ENCODE measurements at places on chromosomes 3 and 15. TPM values are rescaled to one million over a fixed set of nuclear protein-coding genes. Genes with fewer than 3 reads are reported as not detected.
A peak's percentile ranks its signal among the peaks of the same experiment; 100 is the strongest.

Gene IL20RB
- 1.3 TPM for total RNA-seq

GRCh38 chr3:153614563-153614962 is 452.5 kb downstream of the RAP2B start:
- peak; percentile 78 for DNase-seq

- DNase-seq, result no peak
Observed at GRCh38 chr15:44034334-44034733, 160.7 kb downstream of the FRMD5 start.

- DNase-seq, result no peak
Observed at GRCh38 chr3:108833611-108834010, 11.0 kb downstream of the TRAT1 start.

DNA sequence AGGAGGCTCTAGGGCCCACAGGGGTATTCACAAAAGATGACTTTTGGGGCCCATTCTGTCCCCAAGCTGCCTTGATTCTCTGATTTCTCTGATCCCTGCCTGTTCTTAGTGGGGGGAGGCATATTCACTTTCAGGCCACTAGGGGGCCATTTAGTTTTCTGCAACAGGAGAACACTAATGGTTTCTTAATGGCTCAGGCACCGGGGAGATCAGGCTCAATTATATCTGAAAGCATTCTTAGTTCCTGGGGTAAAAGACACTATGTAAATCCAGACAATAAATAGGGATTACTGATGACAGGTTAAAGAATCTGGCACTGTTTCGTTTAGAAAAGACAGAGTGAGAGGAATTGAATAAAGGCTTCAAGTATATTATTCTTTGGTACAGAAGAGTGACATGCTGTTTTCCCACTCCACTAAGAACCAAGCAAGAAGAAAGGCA is 2.5 kb upstream of the INAFM2 start:
- peak; percentile 53 for DNase-seq

Gene MYRIP
- total RNA-seq, result not detected

DNA sequence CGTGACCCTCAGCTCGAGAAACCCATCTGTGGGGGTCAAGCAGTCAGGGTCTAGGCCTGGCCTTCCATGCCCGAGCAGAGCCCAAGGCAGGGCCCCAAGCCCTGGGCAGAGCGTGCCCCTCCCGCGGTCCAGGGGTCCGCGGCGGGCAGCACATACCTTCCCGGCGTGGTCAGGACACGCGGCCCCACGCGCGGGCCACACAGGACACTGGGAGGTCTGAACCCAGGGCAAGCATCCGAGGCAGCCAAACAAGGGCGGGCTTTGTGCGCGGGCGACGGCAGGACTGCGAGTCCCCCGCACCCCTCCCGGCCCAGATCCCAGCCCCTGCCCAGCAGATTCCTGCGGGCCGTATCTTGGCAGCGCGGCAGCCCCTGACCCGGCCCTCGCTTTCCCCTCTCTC is 61.6 kb upstream of the ACAN start:
- DNase-seq, result no peak
